Activated CD8-positive, alpha-beta memory T cell treated with anti-CD3 and anti-CD28 coated beads, Interleukin-2, amount 10 ng/mL, durations not matched to agents 7 days and 5 days (primary cell): ENCODE measurements at places on chromosomes 5 and 9. TPM values are rescaled to one million over a fixed set of nuclear protein-coding genes. Genes with fewer than 3 reads are reported as not detected.

DNA sequence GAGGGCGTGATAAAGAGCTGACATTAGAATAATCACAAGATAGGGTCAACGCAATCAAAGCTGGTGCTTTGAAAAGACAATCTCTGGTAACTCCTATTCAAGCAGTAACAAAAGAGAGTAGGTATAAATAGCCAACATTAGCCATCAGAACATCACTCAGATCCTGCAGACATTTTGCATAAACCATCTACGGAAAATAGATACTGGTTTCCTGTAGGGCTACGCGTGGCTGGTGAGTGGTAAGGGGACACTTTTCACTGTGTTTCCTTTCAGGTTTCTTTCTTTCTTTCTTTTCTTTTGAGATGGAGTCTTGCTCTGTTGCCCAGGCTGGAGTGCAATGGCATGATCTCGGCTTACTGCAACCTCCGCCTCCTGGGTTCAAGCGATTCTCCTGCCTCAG lies 22.3 kb downstream of the TTF1 start:
- H3K27me3 ChIP-seq, result no peaks in the 10 kb centered on the region
- peak overlapping the region; percentile 55 for H3K27ac ChIP-seq
- H3K36me3 ChIP-seq, result peaks cover 57% of the 10 kb centered on the region
- H3K4me3 ChIP-seq, result no peak overlapping the region

- no peak for DNase-seq
- H3K36me3 ChIP-seq, result no peaks in the 10 kb centered on the region
- H3K4me1 ChIP-seq, result no peaks in the 10 kb centered on the region
- H3K27ac ChIP-seq, result no peak overlapping the region
- H3K27me3 ChIP-seq, result no peaks in the 10 kb centered on the region
Measured at GRCh38 chr5:17477043-17477442, 21.0 kb upstream of the TAF11L2 start.

DNA sequence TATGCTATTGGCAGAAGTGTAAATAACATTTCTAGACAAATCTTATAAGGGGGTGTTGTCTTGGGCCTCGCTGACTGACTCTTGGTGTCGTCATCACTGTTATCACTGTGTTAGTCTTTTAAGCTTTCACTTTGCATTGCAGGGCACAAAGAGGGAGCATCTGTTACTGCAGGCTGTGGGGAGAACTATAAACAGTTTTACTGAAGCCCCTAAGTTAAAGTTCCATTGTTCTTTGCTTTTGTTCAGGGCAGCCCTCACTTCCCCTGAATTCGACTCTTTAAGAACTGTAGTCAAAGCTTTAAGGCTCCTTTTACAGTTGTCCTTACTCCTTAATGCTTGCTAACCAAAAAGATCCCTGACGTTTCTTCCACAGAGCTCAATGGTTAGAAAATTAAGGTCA lies 605.0 kb downstream of the RAB3C start:
- peaks cover 13% of the 10 kb centered on the region for H3K4me1 ChIP-seq
- no peaks in the 10 kb centered on the region for H3K36me3 ChIP-seq
- no peak for DNase-seq
- H3K4me3 ChIP-seq, result peak overlapping the region; percentile 21
- H3K27me3 ChIP-seq, result peaks cover 42% of the 10 kb centered on the region

Gene SHC3
- total RNA-seq, result not detected

GRCh38 chr9:131186622-131187021 lies 61.2 kb downstream of the NUP214 start:
- H3K27me3 ChIP-seq, result no peaks in the 10 kb centered on the region
- H3K4me1 ChIP-seq, result peaks cover 2% of the 10 kb centered on the region
- no peak for DNase-seq
- H3K4me3 ChIP-seq, result no peak overlapping the region
- H3K36me3 ChIP-seq, result peaks cover 32% of the 10 kb centered on the region
- H3K27ac ChIP-seq, result no peak overlapping the region

Gene TLX3
- not detected for total RNA-seq

Gene HSD17B3
- 0.21 TPM for total RNA-seq

DNA sequence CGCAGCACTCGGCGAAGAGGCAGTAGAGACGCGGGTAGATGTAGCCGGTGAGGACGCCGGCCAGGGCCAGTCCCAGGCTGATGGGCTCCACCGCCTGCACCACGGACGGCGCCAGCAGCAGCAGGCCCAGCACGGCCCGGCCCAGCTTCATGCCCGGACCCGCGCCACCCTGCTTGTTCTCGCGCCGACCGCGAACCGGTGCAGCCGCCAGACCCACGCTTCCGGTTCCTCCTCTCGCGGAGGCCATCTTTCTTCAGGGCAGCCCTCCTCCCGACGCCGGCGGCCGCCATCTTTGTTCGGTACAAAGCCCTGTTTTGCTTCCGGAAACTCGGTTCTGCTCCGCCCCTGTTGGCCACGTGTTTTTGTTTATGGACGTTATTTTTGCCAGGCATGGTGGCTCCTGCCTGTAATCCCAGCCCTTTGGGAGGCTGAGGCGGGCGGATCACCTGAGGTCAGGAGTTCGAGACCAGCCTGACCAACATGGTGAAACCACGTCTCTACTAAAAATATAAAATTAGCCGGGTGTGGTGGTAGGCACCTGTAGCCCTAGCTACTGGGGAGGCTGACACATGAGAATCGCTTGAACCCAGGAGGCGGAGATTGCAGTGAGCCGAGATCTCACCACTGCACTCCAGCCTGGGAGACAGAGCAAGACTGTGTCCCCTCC lies at the start of gene TOR1A:
Gene TOR1A, minus strand, starts transcription at position 202 of the 667 bp plus-strand sequence. Its CDS starts 51 bp downstream, at position 151.
- H3K27ac ChIP-seq, result peak within 1 kb of the TSS; percentile 82
- H3K27me3 ChIP-seq, result no peaks in the 10 kb centered on the region
- H3K4me3 ChIP-seq, result peak within 1 kb of the TSS; percentile 85
- H3K4me1 ChIP-seq, result peaks cover 16% of the 10 kb centered on the region

- peaks cover 1% of the 10 kb centered on the region for H3K36me3 ChIP-seq
- DNase-seq, result no peak
- H3K27me3 ChIP-seq, result no peaks in the 10 kb centered on the region
- peaks cover 30% of the 10 kb centered on the region for H3K4me1 ChIP-seq
- no peak overlapping the region for H3K4me3 ChIP-seq
- no peak overlapping the region for H3K27ac ChIP-seq
Measured at GRCh38 chr9:127050152-127050551, 72.3 kb downstream of the ANGPTL2 start.

- H3K27me3 ChIP-seq, result no peaks in the 10 kb centered on the region
- no peaks in the 10 kb centered on the region for H3K4me1 ChIP-seq
- DNase-seq, result no peak
- no peak overlapping the region for H3K4me3 ChIP-seq
Measured at GRCh38 chr5:39977066-39977655, 552.4 kb upstream of the DAB2 start.

DNA sequence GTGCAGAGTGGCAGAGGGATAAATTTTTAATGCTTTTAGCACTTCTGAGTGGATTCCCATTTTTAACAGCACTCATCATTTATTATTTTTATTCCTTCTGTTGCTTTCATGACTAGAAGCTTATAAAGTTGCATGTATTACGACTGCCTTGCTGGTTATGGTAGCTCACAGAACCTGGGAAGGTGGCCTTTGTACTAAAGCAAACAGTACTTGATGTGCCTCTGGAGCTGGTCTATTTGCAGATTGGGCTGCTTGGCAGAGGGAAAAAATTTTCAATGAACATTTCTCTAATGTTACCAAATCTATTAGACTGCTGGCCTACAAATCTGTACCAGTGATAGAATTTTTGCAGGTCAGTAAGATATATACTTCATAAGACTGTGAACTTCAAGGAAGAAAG lies 274.5 kb upstream of the C9orf72 start:
- no peak overlapping the region for H3K27ac ChIP-seq

Gene ARHGEF28
- not detected for total RNA-seq

Gene SLC6A18
- total RNA-seq, result not detected

GRCh38 chr9:6152788-6153187 lies 62.8 kb upstream of the IL33 start:
- H3K36me3 ChIP-seq, result no peaks in the 10 kb centered on the region
- H3K4me1 ChIP-seq, result no peaks in the 10 kb centered on the region
- H3K27me3 ChIP-seq, result peaks cover 29% of the 10 kb centered on the region
- no peak overlapping the region for H3K4me3 ChIP-seq
- no peak overlapping the region for H3K27ac ChIP-seq

DNA sequence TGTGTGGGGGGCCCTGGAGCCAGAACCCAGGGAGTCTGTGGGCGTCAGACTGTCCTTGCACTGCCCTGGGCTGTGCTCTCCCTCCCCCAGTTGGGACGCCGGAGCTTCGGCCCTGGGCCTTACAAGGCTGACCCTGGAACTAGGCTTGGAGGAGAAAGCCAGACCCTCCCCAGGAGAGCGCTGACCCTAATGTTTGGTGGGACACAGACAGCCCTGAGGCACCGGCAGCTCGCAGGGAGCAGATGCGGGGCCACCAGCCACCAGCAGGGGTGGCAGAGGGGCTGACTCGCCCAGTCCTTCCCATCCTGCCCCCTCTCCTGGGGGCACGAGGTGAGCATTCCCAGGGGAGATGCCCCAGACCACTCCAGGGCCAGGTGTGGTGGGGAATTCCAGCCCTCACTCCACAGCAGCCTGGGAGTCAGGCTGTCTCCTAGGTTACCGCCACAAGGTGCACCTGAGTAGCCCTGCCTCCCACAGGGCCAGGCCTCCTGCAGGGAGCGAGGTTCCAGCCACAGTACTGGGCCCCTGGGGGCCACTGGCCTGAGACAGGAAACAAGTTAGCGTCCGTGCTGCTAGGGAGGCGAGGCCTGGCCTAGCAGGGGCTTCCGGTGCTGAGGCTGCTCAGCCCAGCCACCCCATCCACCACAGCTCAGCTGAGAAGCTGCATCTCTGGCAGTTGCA lies 134.6 kb downstream of the OLFM1 start:
- H3K4me1 ChIP-seq, result no peaks in the 10 kb centered on the region
- no peaks in the 10 kb centered on the region for H3K36me3 ChIP-seq
- peaks cover 3% of the 10 kb centered on the region for H3K27me3 ChIP-seq
- DNase-seq, result no peak

DNA sequence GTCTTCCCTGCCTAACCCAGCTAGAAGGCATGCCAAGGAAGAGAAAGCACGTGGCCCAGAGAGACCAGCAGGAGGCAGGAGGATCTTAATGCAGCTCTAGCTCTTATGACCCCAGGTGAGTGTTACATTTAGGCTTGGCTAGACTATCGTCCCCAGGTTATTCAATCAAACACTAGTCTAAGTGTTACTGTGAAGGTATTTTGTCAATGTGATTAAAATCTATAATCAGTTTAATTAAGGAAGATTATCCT lies 483.7 kb downstream of the BNC2 start:
- no peaks in the 10 kb centered on the region for H3K4me1 ChIP-seq
- no peaks in the 10 kb centered on the region for H3K36me3 ChIP-seq
- no peak overlapping the region for H3K4me3 ChIP-seq
- DNase-seq, result no peak

Gene ARL14EPL
- total RNA-seq, result not detected

GRCh38 chr9:127968042-127968441 lies 12.7 kb downstream of the EEIG1 start:
- no peak for DNase-seq
- peaks cover 88% of the 10 kb centered on the region for H3K4me1 ChIP-seq
- H3K27me3 ChIP-seq, result no peaks in the 10 kb centered on the region

DNA sequence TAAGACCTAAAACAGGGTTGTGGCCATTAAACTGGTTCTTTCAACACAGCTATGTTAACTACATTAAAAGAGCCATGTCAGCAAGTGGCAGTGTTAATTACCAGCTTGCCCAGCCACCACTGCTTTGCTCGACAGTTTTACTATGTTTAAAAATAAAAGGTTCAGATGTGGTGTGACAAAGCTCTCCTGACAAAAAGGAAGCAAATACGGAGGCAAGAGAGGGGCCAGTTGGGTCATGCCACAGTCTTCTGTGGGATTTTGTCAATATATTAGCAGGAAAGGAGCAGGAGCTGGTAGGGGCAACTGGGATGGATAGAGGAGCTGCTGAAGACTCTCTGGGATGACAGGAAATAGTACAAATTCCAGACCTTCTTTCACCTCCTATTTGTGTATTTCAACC lies 113.5 kb upstream of the PCA3 start:
- H3K4me3 ChIP-seq, result peak overlapping the region; percentile 51
- peak overlapping the region; percentile 76 for H3K27ac ChIP-seq
- H3K27me3 ChIP-seq, result no peaks in the 10 kb centered on the region
- no peaks in the 10 kb centered on the region for H3K36me3 ChIP-seq

Gene SPATA31C1
- not detected for total RNA-seq

DNA sequence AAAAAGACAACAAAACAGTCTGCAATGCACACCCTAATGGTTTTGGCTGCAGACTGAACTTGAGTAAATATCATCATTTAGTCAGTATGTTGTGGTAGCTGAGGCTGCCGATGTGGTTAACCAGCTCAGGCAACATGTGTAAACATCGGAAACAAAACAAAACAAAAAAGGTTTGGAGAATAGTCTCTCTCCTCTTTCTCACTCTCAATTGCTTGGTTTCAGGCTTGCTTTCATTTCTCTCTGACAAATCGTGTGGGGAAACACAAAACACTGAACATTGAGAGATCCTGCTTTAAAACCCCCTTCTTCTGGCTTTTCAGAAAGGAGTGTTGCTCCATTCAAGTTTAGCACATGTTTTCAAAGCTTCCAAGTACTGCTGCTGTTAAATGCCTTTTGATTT lies 453.3 kb downstream of the BNC2 start:
- no peak overlapping the region for H3K27ac ChIP-seq
- no peak for DNase-seq
- no peaks in the 10 kb centered on the region for H3K4me1 ChIP-seq
- H3K4me3 ChIP-seq, result no peak overlapping the region

- H3K27ac ChIP-seq, result no peak overlapping the region
- no peaks in the 10 kb centered on the region for H3K4me1 ChIP-seq
Measured at GRCh38 chr5:155665361-155665760, 651.8 kb downstream of the KIF4B start.

DNA sequence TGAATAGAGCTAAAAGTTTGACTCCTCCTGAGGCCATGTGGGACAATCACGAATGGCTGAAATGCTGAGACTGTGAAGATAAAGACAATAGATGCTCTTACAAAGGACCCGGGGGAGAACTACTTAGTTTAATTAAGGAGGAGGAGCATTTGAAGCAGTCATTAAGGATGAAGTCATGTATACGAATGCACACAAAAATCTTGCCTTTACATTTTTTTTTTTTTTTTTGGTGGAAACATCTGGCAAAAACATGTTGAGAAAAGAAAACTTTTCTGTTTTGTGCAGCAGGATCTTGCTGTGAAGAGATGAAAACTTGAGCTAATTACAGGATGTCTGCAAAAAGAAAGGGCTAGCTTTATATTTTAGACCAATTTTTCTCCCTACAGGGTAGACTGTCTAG lies 42.3 kb upstream of the NR3C1 start:
- H3K36me3 ChIP-seq, result no peaks in the 10 kb centered on the region
- peak overlapping the region; percentile 39 for H3K27ac ChIP-seq
- peaks cover 18% of the 10 kb centered on the region for H3K4me1 ChIP-seq
- no peaks in the 10 kb centered on the region for H3K27me3 ChIP-seq
- DNase-seq, result no peak

DNA sequence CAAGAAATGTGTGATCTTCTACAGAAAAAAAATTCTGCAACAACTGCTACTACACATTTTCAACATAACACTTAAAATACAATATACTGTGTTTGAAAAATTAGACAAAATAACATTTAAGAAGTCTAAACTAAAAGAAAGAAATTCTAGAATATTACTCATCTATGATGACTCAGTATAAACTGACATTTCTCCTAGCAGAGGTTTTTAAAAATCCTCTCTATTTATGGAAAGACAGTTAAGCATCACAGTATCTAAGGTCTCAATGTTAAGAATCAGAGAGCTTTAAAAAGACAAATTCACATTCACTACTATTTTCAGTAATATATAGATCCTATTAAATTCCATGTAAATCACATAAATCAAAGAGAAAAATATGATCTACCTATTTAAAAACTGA lies 61.3 kb downstream of the NR2F1-AS1 start:
- H3K4me3 ChIP-seq, result no peak overlapping the region
- H3K36me3 ChIP-seq, result no peaks in the 10 kb centered on the region
- no peaks in the 10 kb centered on the region for H3K4me1 ChIP-seq
- H3K27ac ChIP-seq, result no peak overlapping the region
- no peaks in the 10 kb centered on the region for H3K27me3 ChIP-seq
